T-helper 2 cell treated with Interferon-gamma antibody and Interleukin-4, amounts not matched to agents 100 ng/mL and 5 ng/mL, for 36 hours (primary cell): ENCODE measurements at places on chromosomes 2 and 18. TPM values are rescaled to one million over a fixed set of nuclear protein-coding genes. Genes with fewer than 3 reads are reported as not detected.

PCARE gene
- not detected in 2 replicates for total RNA-seq

TNFAIP6 gene
- total RNA-seq: not detected in 2 replicates

MYL1 gene
- not detected in 2 replicates for total RNA-seq

FHOD3 gene
- not detected in 2 replicates for total RNA-seq

YIPF4 gene
- 31.9 and 33.1 TPM in 2 replicates for total RNA-seq

SLC38A11 gene
- not detected in 2 replicates for total RNA-seq

TMEM150A gene
- total RNA-seq: 2.1 and 2.2 TPM in 2 replicates

GDF7 gene
- 0.02 TPM in 1 of 2 replicates, not detected in the other for total RNA-seq

CPS1 gene
- total RNA-seq: 1.0 and 1.2 TPM in 2 replicates

ECEL1 gene
- total RNA-seq: 0.07 TPM in 1 of 2 replicates, not detected in the other

FAM210A gene
- 18.6 and 19.9 TPM in 2 replicates for total RNA-seq

POMC gene
- total RNA-seq: 3.0 and 4.1 TPM in 2 replicates

CTLA4 gene
- total RNA-seq: 25.7 and 26.0 TPM in 2 replicates

SP140L gene
- 120 and 122 TPM in 2 replicates for total RNA-seq

TANC1 gene
- 0.20 TPM in 2 replicates for total RNA-seq

ARL4C gene
- 264 and 265 TPM in 2 replicates for total RNA-seq

SLC11A1 gene
- 0.16 and 0.27 TPM in 2 replicates for total RNA-seq

HAAO gene
- total RNA-seq: 2.2 and 2.4 TPM in 2 replicates

NT5C1B gene
- total RNA-seq: not detected in 2 replicates

ID2 gene
- 173 and 182 TPM in 2 replicates for total RNA-seq

RFTN2 gene
- total RNA-seq: not detected in 2 replicates

COX5B gene
- total RNA-seq: 203 and 216 TPM in 2 replicates

DCC gene
- not detected in 2 replicates for total RNA-seq

PMAIP1 gene
- total RNA-seq: 23.6 and 24.1 TPM in 2 replicates

SCN7A gene
- total RNA-seq: not detected in 2 replicates

ADCY3 gene
- total RNA-seq: 71.1 and 73.3 TPM in 2 replicates

PER2 gene
- total RNA-seq: 17.6 and 19.4 TPM in 2 replicates

EPHA4 gene
- total RNA-seq: 6.6 and 7.0 TPM in 2 replicates

ERICH2 gene
- total RNA-seq: not detected in 2 replicates

MYCN gene
- 0.09 TPM in 1 of 2 replicates, not detected in the other for total RNA-seq

GPR155 gene
- 9.9 and 11.6 TPM in 2 replicates for total RNA-seq

ACTG2 gene
- not detected in 2 replicates for total RNA-seq

PRSS56 gene
- not detected in 2 replicates for total RNA-seq

PTMA gene
- total RNA-seq: 2,458 and 2,500 TPM in 2 replicates

ARHGAP28 gene
- total RNA-seq: not detected in 2 replicates

AQP12A gene
- total RNA-seq: not detected in 2 replicates

CD302 gene
- total RNA-seq: 0.27 and 0.34 TPM in 2 replicates

DSC2 gene
- not detected in 2 replicates for total RNA-seq

IL36G gene
- total RNA-seq: not detected in 2 replicates

CRYGD gene
- total RNA-seq: not detected in 2 replicates

EFR3B gene
- 0.09 TPM in 2 replicates for total RNA-seq

DIPK1C gene
- not detected in 2 replicates for total RNA-seq

CD207 gene
- total RNA-seq: not detected in 2 replicates

C2orf78 gene
- not detected in 2 replicates for total RNA-seq

LYG1 gene
- total RNA-seq: 2.1 and 2.4 TPM in 2 replicates

CIB4 gene
- not detected in 2 replicates for total RNA-seq

AQP12B gene
- not detected in 2 replicates for total RNA-seq

TLX2 gene
- total RNA-seq: 1.1 and 1.2 TPM in 2 replicates

OR6B3 gene
- not detected in 2 replicates for total RNA-seq

C2orf80 gene
- not detected in 2 replicates for total RNA-seq

SDC1 gene
- 0.14 TPM in 1 of 2 replicates, not detected in the other for total RNA-seq
